Stimulated activated CD4-positive, alpha-beta T cell treated with anti-CD3 and anti-CD28 coated beads, Interleukin-1b, Interleukin-23, amount 100 ng/mL, for 1 hour (primary cell): ENCODE measurements at places on chromosomes 3 and 15.

- DNase-seq = no peak
These were observed 130.0 kb upstream of the IL12A start for GRCh38 chr3:159858650-159859049.

GRCh38 chr15:97955035-97955434 lies 5.5 kb upstream of the ARRDC4 start:
- no peak for DNase-seq

DNA sequence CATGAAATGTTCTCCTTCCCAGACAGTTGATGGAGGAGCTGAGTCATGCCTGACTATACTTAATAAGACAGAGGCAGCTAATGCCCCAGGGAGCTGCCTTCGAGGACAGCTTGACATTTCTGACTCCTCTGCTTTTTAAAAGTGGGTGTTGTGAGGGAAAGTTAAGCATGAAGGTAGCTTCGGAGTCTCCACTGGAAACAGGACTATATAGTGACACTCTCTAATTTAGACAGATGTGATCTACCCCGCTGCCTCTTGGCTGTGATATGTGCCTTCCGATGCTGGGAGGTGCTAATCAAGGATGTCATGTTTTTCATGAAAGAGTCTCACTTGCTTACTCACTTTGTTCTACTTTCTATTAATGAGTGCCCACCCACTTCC lies 72.7 kb downstream of the IL1RAP start:
- DNase-seq = no peak

DNA sequence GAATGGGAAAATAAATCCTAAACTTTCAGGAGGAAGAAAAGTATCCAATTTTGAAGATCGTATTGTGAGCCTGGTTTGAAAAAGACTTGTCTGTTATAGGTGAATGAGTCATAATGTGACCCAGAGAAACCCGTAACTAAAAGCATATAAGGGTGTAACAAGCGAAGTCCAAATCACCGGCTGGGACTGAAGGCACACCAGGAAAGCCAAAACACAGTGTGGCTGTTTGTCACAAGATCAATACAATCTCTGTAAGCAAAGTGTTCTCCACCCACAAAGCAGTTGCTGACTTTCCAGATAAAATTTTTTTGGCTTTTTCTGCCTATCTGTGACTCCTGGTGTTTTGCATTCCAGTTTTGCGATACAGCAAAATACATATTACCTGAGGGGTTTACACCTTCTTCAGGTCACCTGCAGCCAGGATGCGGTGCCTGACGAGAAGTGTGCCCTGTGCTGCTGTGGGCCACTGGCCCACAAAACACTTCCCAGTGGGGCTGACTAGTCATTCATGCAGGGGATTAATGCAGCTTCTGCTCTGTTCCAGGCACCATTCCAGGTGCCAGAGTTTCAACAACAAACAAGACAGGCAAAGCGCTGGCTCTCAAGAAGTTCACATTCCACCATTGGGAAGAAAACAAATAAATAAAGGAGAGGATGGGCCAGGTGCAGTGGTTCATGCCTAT lies 14.4 kb downstream of the HES1 start:
- no peak for DNase-seq

DNA sequence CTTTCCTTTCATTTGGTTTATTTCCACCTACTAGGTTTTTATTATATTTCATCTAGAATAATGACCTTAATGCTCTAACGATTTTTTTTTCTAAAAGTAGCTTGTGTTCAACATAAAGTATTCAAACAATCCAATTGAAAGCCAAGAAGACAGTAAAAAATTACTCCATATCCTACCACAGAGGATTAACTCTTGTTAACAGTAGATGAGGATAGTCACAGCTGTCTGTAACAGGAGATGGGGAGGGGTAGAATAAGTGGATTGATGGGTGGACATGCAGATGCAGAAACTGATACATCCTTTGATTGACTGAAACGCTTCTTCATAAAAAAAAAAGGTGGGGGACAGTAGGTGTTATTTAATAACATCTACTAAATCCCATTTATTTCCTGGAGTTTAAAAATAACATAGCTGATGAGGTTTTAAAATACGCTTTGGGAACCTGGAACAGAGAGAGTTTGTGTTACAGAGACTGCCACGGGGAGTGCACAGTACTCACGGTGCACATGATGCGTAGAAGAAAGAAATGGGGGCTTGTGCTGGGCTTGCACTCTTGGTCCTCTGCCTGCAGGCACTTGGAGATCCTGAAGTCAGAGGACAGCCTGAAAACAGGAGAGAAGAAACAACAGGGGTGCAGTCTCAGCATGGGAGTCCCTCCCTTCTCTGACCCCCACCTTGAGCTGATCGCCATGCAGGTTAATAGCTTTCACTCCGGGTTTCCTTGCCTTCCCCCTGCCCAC lies 226.7 kb downstream of the THSD4 start:
- DNase-seq = no peak

GRCh38 chr3:116291141-116291540 lies 154.1 kb downstream of the LSAMP start:
- no peak for DNase-seq

DNA sequence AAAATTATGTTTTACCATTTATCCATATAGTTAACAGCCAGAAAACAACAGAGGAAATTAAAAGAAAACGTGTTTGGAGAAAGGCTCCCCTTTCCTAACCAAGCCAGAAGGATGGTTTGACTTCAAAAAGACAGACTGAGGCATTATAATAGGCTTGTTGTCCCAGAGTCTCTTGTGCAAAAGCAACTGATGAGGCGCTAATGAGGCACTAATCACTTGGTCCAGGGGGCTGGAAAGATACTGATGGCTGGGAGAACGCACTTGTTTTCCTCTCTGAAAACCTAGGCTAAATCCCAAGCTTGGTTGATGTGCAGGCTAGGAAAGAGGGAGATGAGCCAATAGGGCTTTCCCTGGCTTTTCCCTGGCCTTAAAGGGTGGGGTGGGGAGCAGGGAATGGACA lies 389.6 kb downstream of the NTRK3 start:
- no peak for DNase-seq

GRCh38 chr3:169002689-169003088 lies 660.8 kb downstream of the MECOM start:
- DNase-seq = no peak

DNA sequence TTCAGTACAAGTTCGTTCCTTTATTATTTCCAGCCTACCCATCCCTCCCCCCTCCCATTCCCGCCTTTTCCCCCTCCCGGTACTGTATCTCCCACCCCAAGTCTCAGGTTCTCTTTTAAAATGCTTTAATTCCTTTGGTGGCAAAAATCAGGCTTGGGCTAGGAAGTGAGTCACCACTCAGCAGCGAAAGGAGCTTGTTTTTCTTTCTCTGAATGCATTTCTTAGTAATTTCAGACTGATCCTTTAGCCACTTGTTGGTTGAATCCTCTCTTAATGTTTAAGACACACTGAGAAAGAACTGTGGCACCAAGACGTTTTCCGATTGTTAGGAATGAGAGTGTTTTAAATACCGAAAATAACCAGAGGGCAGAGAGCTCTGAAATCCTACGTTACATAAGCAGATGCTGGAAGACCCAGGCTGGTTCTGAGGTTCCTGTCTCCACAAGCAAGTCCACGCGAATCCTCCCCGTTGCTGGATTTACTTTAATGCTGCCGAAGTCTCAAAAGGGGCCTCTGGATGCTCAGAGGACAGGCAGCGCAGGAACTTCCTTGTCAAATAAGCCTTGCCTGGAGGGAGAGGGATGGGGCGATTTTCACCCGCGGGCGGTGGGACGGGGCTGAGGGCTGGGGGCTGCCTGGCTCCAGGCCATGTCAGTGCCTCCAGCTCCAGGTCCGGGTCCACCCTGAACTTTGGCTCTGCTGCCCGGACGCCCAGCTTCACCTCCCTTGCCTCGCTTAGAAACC lies 854 bp upstream of the COL8A1 start:
- DNase-seq = no peak

DNA sequence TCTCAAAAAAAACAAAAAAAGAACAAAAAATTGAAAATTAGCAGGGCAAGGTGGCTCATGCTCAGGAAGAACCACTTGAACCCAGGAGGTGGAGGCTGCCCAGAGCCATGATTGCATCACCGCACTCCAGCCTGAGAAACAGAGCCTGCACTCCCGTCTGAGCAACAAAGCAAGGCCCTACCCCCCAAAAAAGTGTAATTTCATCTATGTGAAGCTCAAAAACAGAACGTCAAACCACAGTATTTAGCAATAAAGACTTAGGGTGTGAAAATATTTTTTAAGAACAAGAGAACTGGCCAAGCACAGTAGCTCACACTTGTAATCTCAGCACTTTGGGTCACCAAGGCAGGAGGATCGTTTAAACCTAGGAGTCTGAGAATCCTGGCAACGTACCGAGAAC lies 38.2 kb downstream of the STAG1 start:
- no peak for DNase-seq
